ENCODE measurements at places on chromosomes 16 and 17.

GRCh38 chr16:78130083-78130608 is 30.7 kb downstream of the WWOX start:
- DNase-seq: no peak

GRCh38 chr17:71633391-71633849 is 487.4 kb upstream of the SOX9 start:
- DNase-seq: no peak

GRCh38 chr16:70392606-70393005 is 45.9 kb downstream of the DDX19A start:
- no peak for DNase-seq

GRCh38 chr16:67541391-67542263 is 13.0 kb downstream of the RIPOR1 start:
- no peak for DNase-seq

DNA sequence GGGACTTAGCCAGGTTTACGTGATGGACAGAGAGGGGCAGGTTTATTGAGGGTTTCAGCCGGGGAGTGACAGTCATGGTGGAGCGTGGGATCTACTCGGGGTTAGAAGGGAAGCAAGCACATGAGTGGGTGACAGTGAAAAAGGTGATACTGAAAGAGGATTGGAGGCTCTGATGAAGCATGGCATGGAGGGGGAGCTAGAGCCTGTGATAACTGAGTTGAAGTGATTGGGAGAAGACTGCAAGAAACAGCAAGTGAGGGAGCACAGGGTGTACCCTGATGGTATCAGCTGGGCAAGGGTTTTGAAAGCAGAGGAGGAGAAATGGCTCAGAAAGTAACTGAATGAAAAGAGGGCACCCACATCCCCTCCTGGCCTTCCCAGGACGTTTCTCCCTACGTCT is 6.7 kb upstream of the KSR1 start:
- no peak for DNase-seq

GRCh38 chr17:44848257-44848795 is 643 bp downstream of the HIGD1B start:
- DNase-seq: no peak

DNA sequence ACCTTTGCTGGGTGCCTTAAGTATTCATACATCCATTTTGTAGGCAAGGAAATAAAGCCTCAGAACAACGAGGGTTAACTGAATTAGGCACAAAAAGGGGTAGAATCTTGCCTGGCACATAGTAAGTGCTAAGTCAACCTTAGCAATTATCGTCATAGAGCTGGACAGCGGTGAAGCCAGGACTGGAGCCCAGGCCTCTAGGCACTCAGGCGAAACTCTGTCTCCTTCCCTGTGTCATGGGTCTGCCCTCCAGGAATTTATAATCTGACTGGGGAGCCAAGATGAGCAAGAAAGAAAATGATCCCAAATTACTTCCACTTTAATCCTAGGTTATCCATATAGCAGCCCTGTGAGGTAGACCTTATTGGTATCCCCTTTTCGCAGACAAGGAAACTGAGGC is 61.4 kb downstream of the KATNIP start:
- DNase-seq: no peak

DNA sequence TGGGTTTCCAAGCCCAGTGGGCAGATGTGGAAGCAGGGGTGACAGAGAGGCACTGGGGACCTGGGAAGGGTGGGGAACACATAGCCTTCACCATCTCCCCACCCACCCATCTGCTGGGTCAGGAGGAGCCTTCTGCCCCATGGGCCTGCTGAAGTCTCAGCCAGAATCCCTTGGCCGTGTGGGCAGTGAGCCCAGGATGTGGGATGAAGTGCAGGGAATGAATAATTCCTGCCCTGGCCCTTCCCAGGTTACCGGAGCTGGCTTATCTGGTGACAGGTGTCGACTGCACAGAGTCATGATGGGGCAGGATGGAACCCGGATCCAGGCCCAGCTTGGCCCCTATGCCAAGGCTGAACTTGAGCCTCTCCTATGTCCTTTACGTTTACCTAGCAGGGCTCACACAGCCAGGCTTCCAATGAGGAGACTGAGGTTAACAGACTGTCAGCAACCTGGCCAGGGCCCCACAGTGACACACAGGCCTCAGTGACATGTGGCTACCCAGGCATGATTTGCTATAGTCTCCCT is 17.5 kb downstream of the ATP2A3 start:
- DNase-seq: no peak

- DNase-seq: no peak
Measured at GRCh38 chr17:47878203-47879027, 17.6 kb upstream of the SP2 start.

- no peak for DNase-seq
Measured at GRCh38 chr16:2963074-2963722, 877 bp upstream of the KREMEN2 start.

- DNase-seq: no peak
Measured at GRCh38 chr16:63192980-63193379, 1156.7 kb upstream of the CDH8 start.

GRCh38 chr17:69912805-69913204 is 162.2 kb upstream of the KCNJ16 start:
- DNase-seq: no peak

- no peak for DNase-seq
Measured at GRCh38 chr17:15662681-15663080, 21.4 kb downstream of the TRIM16 start.

DNA sequence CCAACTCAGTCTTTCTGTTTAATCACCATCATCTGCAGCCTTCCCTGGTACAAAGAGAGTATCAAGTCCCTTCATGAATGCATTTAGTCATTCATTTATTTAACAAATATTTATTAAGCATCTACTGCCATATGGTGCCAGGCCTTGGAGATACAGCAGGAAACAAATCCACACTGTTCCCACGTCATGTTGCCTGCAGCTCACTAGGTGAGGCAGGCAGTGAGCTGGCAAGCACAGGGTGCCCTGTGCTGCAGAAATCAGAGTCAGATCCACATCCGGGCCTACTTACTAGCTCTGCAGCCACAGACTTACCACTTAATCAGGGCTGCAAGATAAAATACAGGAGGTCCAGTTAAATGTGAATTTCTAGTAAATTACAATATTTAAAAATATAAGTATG is 38.5 kb upstream of the CES5A start:
- no peak for DNase-seq

GRCh38 chr16:27452569-27453493 is 50.9 kb downstream of the IL21R start:
- DNase-seq: no peak

GRCh38 chr17:76716146-76716838 is 5.5 kb upstream of the MXRA7 start:
- no peak for DNase-seq

- DNase-seq: no peak
Measured at GRCh38 chr16:4663777-4664465, 29.4 kb upstream of the NUDT16L1 start.
